ENCODE measurements at places on chromosomes 16 and 17.

GRCh38 chr17:29518359-29518758, 48.5 kb downstream of the ABHD15 start:
- DNase-seq: no peak

GRCh38 chr16:56800355-56800754, 64.7 kb upstream of the SLC12A3 start:
- DNase-seq: no peak

DNA sequence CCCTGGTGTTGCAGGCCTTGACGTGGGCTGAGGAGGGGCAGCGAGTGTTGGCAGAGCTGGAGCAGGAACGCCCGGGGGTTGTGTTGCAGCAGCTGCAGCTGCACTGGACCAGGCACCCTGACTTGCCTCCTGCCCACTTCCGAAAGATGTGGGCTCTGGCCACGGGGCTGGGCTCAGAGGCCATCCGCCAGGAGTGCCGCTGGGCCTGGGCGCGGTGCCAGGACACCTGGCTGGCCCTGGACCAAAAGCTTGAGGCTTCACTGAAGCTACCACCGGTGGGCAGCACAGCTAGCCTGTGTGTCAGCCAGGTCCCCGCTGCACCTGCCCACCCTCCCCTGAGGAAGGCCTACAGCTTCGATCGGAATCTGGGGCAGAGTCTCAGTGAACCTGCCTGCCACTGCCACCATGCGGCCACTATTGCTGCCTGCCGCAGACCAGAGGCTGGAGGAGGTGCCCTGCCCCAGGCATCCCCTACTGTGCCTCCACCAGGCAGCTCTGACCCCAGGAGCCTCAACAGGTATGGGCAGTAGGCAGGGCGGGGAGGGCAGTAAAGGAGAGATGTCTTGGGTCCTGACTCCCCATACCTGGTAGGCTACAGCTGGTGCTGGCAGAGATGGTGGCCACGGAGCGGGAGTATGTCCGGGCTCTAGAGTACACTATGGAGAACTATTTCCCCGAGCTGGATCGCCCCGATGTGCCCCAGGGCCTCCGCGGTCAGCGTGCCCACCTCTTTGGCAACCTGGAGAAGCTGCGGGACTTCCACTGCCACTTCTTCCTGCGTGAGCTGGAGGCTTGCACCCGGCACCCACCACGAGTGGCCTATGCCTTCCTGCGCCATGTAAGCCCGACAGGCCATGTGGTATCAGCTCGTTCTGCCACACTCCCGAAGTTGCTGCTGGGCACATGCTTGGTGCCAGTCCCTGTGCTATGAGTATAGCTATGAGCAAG, 5.6 kb downstream of the PLEKHG4 start:
- DNase-seq: no peak

- DNase-seq: no peak
Observed at GRCh38 chr16:11183035-11183812, 72.8 kb downstream of the SOCS1 start.

DNA sequence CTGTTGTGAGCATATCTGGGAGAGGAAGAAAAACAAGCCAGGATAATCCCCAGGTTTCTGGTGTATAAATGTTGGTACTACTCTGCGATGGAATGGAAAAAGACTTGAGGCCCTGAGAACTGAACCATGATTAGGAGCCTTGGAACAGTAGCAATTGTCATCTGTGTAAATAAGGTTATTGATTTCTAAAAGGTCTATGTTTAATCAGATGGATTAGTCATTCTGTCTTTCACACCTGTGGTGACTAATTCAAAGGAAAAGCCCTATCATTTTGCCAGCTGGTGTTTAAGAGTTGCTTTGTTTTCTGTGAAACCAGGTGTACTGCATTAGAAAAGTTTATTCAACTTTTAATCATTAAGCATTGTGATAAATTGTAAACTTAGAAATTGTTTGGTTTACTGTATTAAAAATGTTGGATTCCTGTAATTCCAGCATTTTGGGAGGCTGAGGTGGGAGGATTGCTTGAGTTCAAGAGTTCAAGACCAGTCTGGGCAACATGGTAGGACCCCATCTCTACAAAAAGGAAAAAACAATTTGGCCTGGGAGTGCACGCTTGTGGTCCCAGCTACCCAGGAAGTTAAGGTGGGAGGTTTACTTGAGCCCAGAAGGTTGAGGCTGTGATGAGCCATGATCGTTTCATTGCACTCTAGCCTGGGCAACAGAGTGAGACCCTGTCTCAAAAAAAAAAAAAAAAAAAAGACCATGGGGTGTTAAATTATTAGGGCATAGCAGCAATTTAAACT, 29.0 kb upstream of the KPNB1 start:
- no peak for DNase-seq

GRCh38 chr16:87569601-87570571, 32.4 kb upstream of the JPH3 start:
- no peak for DNase-seq

DNA sequence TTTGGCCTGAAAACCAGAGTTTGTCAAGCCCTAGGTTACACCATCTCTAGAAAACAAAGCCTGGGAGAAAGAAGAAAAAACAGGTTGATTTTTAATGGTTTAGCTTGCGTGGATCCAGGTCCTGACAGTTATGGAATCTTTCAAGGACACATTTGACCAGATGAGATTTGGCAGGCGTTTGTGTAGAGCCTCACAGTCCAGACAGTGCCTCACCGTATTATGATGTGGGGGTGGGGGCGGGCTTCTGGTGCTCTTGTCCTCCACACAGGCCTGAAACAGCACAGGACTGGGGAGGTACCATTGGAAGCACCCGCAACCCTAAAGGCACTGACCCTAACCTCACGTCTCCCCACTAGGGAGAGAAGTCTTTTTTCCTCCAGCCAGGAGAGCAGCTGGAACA, 19.6 kb downstream of the MVP start:
- DNase-seq: no peak

- no peak for DNase-seq
Observed at GRCh38 chr17:81916234-81917001, 1.6 kb downstream of the SIRT7 start.

DNA sequence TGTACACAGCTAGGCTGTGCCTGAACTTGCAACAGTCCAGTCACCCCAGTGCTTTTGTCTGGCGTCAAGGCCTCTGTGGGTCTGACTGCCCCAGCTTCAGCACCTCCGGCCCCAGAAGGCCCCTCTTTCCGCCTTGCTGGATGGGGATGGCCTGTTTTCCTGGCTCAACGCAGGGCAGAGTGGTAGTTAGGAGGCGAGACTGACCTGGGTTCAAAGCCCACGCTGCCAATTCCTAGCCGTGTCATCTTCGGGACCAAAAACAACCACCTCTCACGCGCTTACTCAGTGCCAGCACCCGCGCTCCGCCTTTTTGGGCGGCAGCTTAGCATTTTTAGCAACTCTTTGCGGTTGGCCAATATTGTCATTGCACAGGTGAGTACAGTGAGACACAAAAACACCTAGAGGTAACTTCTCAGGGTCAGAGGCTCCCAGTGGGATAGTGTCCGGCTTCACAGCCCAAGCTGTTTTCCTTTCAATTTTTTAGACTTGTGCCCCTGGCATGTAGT, 4.6 kb downstream of the MYBBP1A start:
- no peak for DNase-seq

DNA sequence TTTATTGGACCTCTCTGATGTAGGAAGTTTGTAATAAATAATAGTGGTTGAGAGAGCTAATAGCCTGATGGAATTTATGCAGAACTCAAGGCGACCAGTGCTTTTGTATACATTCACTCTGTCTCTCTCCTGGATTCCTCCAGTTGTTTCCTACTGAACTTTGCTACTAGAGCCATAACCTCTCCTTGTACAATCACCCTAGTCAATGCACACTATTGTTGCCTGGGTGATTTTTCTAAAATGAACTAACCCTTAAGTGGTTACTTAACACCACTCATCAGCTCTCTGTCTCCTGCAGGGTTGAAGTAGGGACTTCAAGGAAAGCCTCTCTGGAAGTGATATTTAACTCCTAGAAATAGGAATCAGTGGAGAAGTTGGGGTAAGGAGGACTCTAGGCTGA, 9.7 kb downstream of the PHKB start:
- DNase-seq: no peak

DNA sequence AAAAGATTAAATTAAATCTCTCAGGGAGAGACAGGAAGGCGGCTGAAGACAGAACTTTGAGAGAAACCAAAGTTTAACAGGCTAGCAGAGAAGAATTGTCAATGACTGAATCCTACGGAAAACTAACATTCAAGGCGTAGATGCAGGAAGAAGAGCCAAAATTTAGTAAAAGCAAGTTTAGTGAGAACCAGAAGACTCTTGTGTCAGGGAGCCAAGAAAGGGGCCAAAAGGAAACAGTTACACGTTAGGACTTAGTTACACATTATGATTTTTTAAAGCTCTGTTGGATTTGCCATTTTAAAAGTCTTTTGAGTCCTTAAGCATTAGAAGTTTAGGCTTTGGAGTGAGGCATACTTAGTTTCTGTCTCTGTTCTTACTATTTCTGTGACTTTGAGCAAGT, 164.6 kb downstream of the CHD9 start:
- DNase-seq: no peak

DNA sequence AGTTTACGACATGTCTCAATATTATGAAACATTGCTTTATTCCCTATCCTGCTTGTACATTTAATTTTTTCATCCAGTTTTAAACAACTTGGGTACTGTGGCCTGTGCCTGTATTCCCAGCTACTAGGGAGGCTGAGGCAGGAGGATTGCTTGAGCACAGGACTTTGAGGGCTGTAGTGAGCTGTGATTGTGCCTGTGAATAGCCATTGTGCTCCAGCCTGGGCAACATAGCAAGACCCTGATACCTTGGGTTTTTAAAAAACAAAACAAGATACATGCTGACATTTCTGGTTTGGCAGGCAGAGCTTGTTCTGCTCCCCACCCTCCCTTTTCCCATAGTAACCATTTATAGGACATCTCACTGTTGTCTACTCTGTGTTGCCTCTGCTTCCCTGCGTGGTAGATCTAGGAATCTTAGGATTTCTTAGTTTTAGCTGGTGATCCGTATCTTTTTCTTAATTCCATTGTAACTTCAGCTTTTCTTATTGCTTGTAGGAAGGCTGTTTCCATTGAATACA, 35.6 kb downstream of the TENT4B start:
- no peak for DNase-seq

DNA sequence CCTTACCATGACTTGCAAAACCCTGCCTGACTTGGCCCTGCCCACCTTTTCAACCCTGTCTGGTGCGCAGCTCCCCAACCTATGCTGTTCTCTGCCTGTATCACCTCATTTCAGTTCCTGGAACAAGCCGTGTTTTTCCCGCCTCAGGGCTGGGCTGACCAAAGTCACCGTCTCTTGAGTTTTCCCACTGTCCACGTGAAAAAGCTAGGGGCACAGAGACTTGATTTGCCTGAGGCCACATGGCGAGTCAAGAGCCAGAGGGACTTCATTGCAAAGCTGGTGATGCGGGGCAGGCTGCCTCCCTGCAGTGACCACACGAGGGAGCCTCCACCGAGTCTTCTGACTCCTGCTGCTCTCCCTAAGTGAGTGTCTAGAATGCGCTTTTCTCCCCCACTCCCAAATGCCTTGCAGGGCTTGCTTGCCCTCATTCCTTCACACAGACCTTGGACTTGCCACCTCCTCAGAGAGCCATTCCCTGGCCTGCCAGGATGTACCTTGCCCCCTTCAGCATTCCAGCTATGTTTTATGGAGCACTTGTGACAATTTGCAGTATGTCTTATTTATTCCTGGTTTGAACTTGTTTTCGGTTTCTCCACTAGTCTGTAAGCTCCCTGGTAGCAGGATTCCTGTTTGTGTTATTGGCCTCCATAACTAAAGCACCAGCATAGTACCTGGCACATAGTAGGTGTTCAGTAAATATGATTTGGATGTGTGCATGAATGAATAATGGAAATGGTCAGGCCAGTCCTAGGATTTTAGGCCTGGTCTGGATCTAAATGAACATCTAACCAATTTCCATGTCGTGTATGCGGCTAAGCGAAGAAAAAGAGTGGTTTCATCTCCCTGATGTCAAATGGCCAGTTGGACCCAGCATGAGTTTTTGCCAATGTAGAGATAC, 252.3 kb downstream of the SNX29 start:
- DNase-seq: no peak

- DNase-seq: no peak
Observed at GRCh38 chr16:29729116-29729521, 16.7 kb downstream of the C16orf54 start.

DNA sequence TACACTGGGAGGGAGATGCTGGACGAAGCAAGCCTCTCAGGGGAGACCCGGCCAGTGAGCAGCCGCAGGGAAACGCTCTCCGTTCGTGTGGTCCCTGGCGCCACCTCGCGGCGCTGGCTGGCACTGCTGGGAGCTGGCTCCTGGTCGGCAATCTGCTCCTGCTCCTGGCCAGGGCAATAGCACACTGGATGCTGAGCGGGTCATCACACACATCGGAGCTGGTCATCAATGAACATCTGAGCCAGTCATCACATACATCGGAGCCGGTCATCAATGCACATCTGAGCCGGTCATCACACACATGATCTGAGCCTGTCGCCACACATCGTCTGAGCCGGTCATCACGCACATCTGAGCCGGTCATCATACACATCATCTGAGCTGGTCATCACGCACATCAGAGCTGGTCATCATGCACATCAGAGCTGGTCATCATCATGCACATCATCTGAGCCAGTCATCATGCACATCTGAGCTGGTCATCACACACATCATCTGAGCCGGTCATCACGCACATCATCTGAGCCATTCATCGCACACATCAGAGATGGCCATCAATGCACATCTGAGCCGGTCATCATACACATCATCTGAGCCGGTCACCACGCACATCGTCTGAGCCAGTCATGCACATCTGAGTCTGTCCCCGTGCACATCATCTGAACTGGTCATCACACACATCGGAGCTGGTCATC, 217.3 kb downstream of the RBFOX3 start:
- peak; percentile 87 for DNase-seq

- DNase-seq: no peak
Observed at GRCh38 chr17:44977065-44977464, 9.0 kb upstream of the C1QL1 start.

GRCh38 chr17:4693416-4693815, 10.5 kb downstream of the PELP1 start:
- DNase-seq: no peak

DNA sequence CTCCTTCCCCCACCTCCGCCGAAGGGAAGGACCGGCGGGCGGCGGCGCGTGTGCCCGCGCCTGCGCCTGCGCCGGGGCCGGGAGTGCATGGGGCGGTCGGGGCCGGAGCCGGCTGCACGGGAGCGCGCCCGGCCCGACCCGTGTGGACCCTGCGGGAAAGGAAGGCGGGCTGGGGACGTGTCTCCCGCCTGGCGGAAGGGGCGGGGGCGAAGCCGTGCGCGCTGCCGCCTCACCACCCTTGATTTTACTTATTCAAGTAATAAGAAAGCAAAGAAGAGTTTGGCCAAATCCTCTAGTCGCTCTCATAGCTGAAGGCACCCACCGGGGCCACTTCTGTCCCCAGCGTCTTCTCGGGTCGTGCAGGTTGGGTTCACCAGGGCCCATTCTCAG, 596 bp upstream of the PFN1 start:
- DNase-seq: peak; percentile 85

- DNase-seq: no peak
Observed at GRCh38 chr17:17235212-17236174, 1.5 kb downstream of the FLCN start.

- no peak for DNase-seq
Observed at GRCh38 chr16:68144008-68144407, 58.8 kb downstream of the NFATC3 start.
